ENCODE measurements at places on chromosomes 2 and 18.

GRCh38 chr18:35174745-35175144, 66.1 kb upstream of the ZNF397 start:
- DNase-seq = no peak
- no peaks in the 10 kb centered on the region for H3K36me3 ChIP-seq
- no peaks in the 10 kb centered on the region for H3K27me3 ChIP-seq
- H3K4me1 ChIP-seq = no peaks in the 10 kb centered on the region
- no peak overlapping the region for H3K27ac ChIP-seq

- 0 out of 2 replicates have a peak, but pooled peaks cover 3% of the 10 kb centered on the region for H3K36me3 ChIP-seq
- no peak overlapping the region for H3K4me3 ChIP-seq
- no peaks in the 10 kb centered on the region for H3K4me1 ChIP-seq
- H3K27me3 ChIP-seq = no peaks in the 10 kb centered on the region
These were observed 252.3 kb downstream of the MBD5 start for GRCh38 chr2:148273158-148273691.

GRCh38 chr2:152646264-152646663, 71.0 kb downstream of the PRPF40A start:
- no peaks in the 10 kb centered on the region for H3K36me3 ChIP-seq
- H3K4me1 ChIP-seq = no peaks in the 10 kb centered on the region
- H3K27me3 ChIP-seq = no peaks in the 10 kb centered on the region

- H3K4me3 ChIP-seq = no peak overlapping the region
- H3K27ac ChIP-seq = no peak overlapping the region
- no peaks in the 10 kb centered on the region for H3K4me1 ChIP-seq
- H3K36me3 ChIP-seq = no peaks in the 10 kb centered on the region
These were observed 228.7 kb downstream of the TXNL1 start for GRCh38 chr18:56409736-56410135.

- H3K27ac ChIP-seq = no peak overlapping the region
- H3K4me3 ChIP-seq = no peak overlapping the region
- no peak for DNase-seq
- peaks cover 9% of the 10 kb centered on the region for H3K4me1 ChIP-seq
These were observed 3.4 kb downstream of the IRS1 start for GRCh38 chr2:226796012-226796839.

DNA sequence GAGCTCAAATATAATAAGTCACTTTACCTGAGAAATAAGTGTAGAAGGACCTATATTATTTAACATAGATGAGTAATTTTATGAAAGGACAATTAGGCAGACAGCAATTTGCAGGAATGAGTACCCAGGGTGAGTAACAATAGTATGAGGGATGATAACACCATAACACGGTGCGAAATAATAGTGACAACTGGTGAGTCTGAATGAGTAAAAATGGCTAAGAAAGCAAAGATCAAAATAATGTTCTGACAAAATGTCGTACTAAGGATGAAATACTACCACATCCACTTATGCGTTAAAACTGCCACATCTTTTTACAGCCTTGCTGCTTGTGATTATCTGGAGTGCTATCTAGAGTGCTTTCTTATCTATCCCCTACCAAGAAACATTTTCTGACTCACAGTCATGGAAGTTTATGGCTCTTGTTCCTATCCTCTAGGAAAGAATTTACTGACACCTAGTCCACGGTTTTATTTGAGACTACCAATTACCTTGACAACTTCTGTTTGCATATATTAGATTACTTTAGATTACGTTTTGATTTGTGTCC, 929.7 kb downstream of the LRP1B start:
- no peak for DNase-seq
- no peak overlapping the region for H3K27ac ChIP-seq
- H3K4me3 ChIP-seq = no peak overlapping the region
- no peaks in the 10 kb centered on the region for H3K27me3 ChIP-seq
- no peaks in the 10 kb centered on the region for H3K4me1 ChIP-seq

Measured in GM12878 (cell line).